Mesothelial cell of epicardium (in vitro differentiated cells): ENCODE measurements at places on chromosomes 3 and 15.

GRCh38 chr3:195557322-195557721 lies 14.2 kb upstream of the PPP1R2 start:
- DNase-seq, result no peak
- no peak overlapping the region for H3K4me3 ChIP-seq
- no peaks in the 10 kb centered on the region for H3K36me3 ChIP-seq
- peaks cover 9% of the 10 kb centered on the region for H3K4me1 ChIP-seq
- no peak overlapping the region for H3K27ac ChIP-seq

DNA sequence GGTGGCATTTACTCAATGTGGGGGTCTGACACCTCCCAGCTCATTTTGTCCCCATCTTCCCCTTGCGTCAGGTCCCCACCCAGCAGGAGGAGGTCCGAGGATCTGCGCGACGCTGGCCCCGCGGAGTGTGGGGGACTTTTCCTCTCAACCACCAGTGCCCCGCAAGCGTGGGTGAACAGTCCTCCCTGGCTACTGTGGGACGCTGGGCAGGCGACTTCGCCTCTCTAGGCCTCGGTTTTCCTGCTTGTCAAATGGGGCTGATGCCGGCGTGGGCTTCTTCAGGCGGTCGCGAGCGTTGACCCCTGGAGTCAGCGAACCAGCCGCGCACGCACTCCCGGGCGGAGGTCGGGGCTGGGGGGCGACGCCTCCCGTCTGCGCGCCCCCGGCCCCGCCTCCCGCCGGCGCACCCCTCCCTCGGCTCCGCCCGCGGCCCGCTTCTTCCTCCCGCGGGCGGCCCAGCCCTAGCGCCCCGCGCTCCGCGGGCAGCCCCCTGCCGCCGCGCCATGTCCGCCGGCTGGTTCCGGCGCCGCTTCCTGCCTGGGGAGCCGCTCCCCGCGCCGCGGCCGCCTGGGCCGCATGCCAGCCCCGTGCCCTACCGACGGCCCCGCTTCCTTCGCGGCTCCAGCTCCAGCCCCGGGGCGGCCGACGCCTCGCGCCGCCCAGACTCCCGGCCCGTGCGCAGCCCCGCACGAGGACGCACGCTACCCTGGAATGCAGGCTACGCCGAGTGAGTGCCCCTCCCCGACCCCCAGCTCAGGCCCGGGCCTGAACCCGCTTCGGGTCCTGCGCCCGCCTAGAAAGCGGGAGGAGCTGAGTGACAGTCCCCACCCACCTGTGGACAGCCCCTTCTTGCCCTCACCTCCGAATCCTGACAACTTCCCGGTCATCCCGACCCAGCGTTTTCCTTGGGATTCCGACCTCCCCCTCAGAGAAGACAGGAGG lies at the start of gene PPM1M:
TSS of gene PPM1M (plus strand) at position 438 of the 942 bp plus-strand sequence. CDS start at position 504, 66 bp downstream.
- no peaks in the 10 kb centered on the region for H3K27me3 ChIP-seq
- peaks cover 8% of the 10 kb centered on the region for H3K4me1 ChIP-seq
- DNase-seq, result peak; percentile 75

GRCh38 chr3:188671971-188672370 lies 499.8 kb upstream of the TPRG1 start:
- H3K4me3 ChIP-seq, result no peak overlapping the region
- peaks cover 4% of the 10 kb centered on the region for H3K36me3 ChIP-seq
- H3K4me1 ChIP-seq, result peaks cover 22% of the 10 kb centered on the region
- no peaks in the 10 kb centered on the region for H3K27me3 ChIP-seq
- H3K27ac ChIP-seq, result no peak overlapping the region

DNA sequence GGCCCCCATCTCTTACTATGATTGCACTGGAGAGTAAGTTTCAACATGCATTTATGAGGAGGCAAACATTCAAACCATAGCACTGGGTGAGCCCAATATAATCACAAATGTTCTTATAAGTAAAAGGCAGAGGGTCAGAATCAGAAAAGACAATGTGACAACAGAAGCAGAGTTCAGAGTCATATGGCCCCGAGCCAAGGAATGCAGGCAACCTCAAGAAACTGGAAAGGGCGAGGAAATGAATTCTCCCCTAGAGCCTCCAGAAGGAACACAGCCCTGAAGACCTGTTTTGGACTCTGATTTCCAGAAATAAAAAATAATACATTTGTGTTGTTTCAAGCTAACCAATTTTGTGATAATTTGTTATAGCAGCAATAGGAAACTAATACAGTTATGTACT lies 81.3 kb upstream of the ABI3BP start:
- H3K4me3 ChIP-seq, result no peak overlapping the region
- H3K36me3 ChIP-seq, result no peaks in the 10 kb centered on the region
- H3K4me1 ChIP-seq, result peaks cover 2% of the 10 kb centered on the region
- no peaks in the 10 kb centered on the region for H3K27me3 ChIP-seq
- no peak overlapping the region for H3K27ac ChIP-seq

- H3K36me3 ChIP-seq, result no peaks in the 10 kb centered on the region
- no peak overlapping the region for H3K4me3 ChIP-seq
- H3K27ac ChIP-seq, result no peak overlapping the region
- peaks cover 8% of the 10 kb centered on the region for H3K4me1 ChIP-seq
- H3K27me3 ChIP-seq, result peaks cover 99% of the 10 kb centered on the region
Measured at GRCh38 chr3:158095111-158095813, 11.0 kb downstream of the SHOX2 start.

- DNase-seq, result no peak
- no peak overlapping the region for H3K4me3 ChIP-seq
- peaks cover 10% of the 10 kb centered on the region for H3K27me3 ChIP-seq
- H3K4me1 ChIP-seq, result no peaks in the 10 kb centered on the region
Measured at GRCh38 chr15:73323956-73324355, 44.8 kb downstream of the HCN4 start.

DNA sequence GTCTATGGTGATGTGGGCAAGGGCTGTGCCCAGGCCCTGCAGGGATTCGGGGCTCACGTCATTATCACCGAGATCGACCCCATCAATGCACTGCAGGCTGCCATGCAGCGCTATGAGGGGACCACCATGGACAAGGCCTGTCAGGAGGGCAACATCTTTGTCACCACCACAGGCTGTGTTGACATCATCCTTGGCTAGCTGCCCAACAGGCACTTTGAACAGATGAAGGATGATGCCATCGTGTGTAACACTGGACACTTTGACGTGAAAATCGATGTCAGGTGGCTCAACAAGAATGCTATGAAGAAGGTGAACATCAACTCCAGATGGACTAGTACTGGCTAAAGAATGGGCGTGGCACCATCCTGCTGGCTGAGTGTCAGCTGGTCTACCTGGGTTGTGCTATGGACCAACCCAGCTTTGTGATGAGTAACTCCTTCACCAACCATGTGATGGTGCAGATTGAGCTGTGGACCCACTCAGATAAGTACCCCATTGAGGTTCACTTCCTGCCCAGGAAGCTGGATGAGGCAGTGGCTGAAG lies 6.1 kb upstream of the USP8 start:
- H3K36me3 ChIP-seq, result no peaks in the 10 kb centered on the region
- H3K27ac ChIP-seq, result no peak overlapping the region
- no peak for DNase-seq

GRCh38 chr15:52124270-52124880 lies 11.8 kb upstream of the BCL2L10 start:
- H3K4me1 ChIP-seq, result no peaks in the 10 kb centered on the region
- H3K27ac ChIP-seq, result no peak overlapping the region
- no peak for DNase-seq
- no peaks in the 10 kb centered on the region for H3K36me3 ChIP-seq
- no peak overlapping the region for H3K4me3 ChIP-seq

DNA sequence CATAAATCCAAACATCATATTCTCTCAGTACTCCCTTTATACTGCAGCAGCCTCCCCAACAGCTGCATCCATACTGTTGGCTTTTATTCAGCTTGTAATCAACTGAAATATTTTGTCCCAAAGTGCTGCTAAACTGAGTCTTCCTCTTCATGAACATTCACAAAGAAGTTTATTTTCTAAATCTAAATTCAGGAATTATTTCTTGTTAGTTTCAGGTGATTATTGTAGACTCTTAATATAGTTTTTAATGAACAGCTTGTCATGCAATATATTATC lies 269.3 kb upstream of the UBE2E2 start:
- H3K4me3 ChIP-seq, result no peak overlapping the region
- no peaks in the 10 kb centered on the region for H3K27me3 ChIP-seq
- no peak overlapping the region for H3K27ac ChIP-seq
- DNase-seq, result no peak
- H3K36me3 ChIP-seq, result no peaks in the 10 kb centered on the region
- H3K4me1 ChIP-seq, result peaks cover 6% of the 10 kb centered on the region

DNA sequence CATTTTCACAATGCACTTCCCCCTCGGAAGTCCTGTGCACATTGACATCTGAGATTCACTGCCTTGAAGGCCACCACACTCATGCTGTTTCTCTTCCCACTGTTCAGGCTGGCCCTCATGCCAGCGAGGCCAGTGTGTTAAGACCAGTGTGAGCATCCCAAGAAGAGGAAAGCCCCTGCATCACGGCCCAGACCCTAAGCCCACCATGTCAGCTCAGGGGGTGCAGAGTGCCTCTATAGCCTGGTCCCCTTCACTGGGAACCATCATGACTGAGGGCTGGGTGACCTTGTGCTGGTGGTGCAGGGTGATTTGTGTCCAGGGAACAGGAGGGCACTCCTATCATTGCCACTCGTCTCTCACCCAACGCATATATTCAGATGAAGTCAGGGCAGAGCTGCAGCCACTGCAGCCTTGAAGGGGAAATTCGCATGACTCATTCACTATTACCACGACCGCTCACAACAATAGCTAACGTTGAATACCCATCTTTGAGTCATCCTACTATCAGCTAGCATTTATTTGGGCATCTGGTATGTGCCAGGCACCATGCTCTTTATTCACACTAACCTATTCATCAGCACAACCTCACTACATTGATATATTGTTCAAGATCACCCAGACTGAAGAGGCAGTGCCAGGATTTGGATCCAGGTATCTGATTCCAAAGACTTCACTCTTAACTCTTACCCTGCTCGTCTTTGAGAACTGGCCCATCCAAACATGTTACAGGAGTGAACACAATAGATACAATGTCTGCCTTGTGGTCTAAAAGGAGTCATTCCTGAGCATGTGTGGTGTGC lies 58.8 kb upstream of the SLC6A11 start:
- H3K4me1 ChIP-seq, result no peaks in the 10 kb centered on the region
- H3K4me3 ChIP-seq, result no peak overlapping the region
- no peak for DNase-seq

- H3K4me1 ChIP-seq, result peaks cover 8% of the 10 kb centered on the region
- H3K4me3 ChIP-seq, result no peak overlapping the region
- peaks cover 46% of the 10 kb centered on the region for H3K36me3 ChIP-seq
- no peaks in the 10 kb centered on the region for H3K27me3 ChIP-seq
Measured at GRCh38 chr3:126621171-126621570, 33.8 kb downstream of the TXNRD3 start.

GRCh38 chr3:61030469-61031035 lies 220.7 kb downstream of the FHIT start:
- H3K27me3 ChIP-seq, result no peaks in the 10 kb centered on the region
- no peaks in the 10 kb centered on the region for H3K36me3 ChIP-seq
- peaks cover 4% of the 10 kb centered on the region for H3K4me1 ChIP-seq
- DNase-seq, result no peak

DNA sequence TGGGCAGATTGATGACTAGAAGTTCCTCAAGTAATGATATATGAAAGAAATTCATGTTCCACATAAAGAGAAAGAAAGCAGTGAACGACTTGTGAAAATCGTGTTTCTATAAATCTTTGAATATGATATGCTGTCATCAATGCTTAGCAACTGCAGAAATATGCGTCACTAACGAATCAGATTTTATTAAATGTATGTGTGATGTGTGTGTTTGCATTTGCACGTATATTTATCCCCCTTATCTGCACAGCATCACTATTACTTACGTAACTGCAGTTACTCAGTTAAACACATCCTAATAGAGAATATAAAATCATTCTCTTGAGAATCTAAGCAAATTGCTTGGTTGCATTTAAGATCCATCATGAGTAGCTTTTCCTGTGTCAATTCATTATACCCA lies 468.6 kb downstream of the FGF12 start:
- no peaks in the 10 kb centered on the region for H3K36me3 ChIP-seq
- no peak overlapping the region for H3K27ac ChIP-seq

DNA sequence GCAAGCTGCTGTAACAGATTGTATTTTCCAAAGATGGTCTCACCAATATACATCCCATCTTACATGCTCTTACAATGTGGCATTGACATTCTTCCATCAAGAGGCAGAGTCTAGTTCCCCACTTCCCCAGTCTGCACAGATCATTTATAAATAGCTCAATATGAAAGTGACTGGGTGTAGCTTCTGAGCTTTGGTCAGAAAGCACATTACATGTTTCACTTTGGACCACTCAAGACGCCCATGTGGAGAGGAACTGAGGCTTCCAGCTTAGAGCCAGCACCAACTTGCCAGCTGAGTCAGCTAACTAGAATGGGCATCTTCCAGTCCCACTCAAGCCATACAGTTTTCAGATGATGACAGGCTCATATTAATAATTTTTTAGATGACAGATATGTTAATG lies 45.5 kb downstream of the GREM1 start:
- H3K27me3 ChIP-seq, result peaks cover 21% of the 10 kb centered on the region
- DNase-seq, result no peak
- H3K36me3 ChIP-seq, result no peaks in the 10 kb centered on the region
- no peak overlapping the region for H3K4me3 ChIP-seq

DNA sequence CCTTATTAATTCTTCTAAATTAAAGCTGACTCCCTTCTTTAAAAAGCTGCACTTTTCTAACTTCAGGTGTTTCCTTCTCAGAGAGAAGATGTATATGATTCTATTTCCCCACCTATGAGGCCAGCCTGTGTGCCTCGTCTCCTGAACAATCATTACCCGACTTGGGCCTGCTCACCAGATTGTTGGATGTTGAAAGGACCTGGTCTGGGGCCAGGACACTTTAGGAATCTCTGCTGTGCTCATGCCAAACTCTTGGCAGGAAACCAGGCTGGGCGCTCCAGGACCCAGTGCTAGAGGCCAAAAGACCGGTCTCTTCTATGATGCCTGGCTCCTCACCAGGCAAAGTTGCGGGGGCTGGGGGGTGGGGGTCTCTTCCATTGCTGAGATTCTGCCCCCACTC lies 16.9 kb upstream of the LRRC31 start:
- no peak for DNase-seq
- H3K36me3 ChIP-seq, result no peaks in the 10 kb centered on the region
- H3K4me1 ChIP-seq, result no peaks in the 10 kb centered on the region
- H3K27ac ChIP-seq, result no peak overlapping the region

DNA sequence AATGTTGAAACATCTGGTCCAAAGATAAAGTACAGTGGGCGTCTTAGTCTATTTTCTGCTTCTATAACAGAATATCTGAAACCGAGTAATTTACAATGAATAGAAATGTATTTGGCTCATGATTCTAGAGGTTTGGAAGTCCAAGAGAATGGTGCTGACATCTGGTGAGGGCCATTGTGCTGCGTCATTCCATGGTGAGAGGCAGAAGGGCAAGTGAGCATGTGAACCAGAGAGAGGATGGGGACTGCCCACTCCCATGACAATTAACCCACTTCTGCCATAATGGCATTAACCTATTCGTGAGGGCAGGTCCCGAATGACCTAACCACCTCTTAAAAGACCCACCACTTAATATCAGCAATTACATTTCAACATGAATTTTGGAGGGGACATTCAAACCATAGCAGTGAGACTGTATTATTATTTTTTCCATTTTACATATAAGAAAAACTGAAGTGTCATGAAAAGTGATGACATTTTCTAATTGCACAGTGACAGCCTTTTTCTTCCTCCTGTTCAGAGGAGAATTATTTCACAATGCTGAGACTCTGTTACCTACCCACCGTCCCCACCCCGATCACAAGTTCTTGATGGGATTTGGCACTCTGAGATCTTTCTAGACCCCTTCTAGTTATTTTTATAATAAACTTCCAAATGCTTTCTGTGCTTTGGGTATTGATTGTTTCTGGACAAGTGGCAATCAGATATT lies 238.8 kb downstream of the RPLP1 start:
- peaks cover 44% of the 10 kb centered on the region for H3K27me3 ChIP-seq
- DNase-seq, result no peak
- H3K4me3 ChIP-seq, result no peak overlapping the region
- no peaks in the 10 kb centered on the region for H3K4me1 ChIP-seq
- no peaks in the 10 kb centered on the region for H3K36me3 ChIP-seq
